ENCODE measurements at places on chromosomes 4 and X.

DNA sequence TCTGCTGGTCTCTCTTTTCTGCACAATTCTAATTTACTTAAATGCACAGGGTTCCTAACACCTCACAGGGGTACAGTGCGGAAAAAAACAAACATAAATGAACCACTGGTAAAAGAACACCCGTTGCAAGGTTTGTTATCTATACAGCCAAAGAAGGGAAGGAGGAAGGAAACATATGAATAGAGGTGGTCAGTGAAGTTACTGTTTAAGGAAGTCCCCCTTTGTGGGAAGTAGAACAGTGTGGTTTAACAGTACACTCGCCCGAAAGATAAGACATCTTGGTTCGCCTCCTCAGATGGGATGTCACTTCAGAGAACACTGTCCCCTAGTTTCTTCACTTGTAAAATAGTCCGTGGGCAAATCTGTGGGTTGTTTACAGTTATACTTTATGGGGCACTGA is 57.5 kb downstream of the TEC start:
- DNase-seq, result no peak

DNA sequence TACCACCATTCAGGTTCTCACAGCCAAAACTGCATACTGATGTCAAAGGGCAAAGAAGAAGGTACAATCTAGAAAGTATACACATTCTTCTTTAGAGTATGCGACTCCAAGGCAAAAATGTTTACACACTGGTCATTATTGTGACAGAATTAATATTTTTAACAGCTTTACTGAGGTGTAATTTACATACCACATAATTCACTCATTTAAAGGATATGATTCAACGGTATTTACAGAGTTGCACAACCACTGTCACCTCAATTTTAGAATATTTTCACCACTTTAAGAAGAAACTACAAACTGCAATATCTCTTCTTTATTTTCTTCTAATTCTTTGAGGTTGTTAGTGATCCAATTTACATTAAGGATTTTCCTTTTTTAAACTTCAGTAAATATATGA is 325.4 kb upstream of the SMIM31 start:
- no peak for DNase-seq

GRCh38 chr4:30002341-30002740 is 717.8 kb upstream of the PCDH7 start:
- DNase-seq, result no peak

GRCh38 chr4:135994360-135994759 is 1537.9 kb downstream of the PCDH18 start:
- DNase-seq, result no peak

GRCh38 chr4:123229286-123229685 is 167.3 kb upstream of the SPRY1 start:
- DNase-seq, result no peak

DNA sequence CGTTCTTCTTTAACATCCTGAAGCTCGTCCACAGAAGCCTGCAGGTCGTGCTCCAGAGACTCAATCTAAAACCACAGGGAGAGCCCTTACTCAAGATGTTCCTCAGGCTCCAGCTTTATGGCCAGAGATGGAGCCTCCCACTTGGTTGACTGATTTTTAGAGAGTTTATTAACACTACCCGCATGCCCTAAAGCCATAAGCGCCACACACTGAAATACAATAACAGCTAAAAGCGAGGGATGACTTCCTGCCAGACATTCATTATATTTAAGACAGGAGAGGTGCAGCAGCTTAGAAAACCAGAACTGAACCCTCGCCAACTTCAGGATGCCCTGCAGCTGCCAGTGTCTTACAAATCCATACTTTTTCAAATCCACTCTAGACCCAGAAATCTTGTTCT is 42.0 kb downstream of the SOD3 start:
- DNase-seq, result no peak

DNA sequence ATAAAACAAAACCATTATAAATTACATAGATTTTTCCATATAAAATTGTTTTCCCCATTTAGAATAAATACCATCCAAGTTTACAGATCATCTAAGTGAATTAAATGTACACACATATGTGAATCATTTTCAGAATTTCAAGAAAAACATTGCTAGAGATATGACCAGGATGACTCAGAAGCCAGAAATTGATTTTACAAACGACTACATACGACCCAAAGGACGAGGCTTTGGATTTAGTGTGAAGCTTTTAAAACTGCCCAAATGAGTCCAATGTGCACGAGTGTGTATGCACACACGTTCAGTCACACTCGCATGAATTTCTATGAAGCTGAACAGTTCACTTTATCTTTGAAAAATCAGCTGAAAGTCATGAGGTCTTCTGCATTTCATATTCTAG is 37.9 kb downstream of the MFAP3L start:
- no peak for DNase-seq

GRCh38 chrX:108494406-108495090 is 54.9 kb downstream of the COL4A5 start:
- DNase-seq, result no peak

DNA sequence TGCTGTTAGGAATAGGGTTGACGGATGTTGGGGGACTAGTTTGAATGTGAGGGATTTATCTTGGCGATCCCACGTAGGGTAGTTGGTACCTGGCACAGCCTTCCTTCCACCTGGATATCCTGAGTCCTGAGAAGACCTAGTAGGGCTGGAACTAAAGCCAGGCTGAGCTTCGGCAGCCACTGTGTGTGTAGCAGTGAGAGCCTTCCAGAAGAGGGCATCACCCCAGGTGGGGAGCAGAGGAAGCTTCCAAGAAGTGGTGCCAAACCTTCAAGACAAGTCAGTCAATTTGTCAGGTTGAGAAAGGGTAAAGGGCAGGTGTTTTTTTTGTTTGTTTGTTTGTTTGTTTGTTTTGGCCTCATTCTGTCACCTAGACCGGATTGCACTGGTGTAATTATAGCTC is 1.2 kb upstream of the FGFBP2 start:
- DNase-seq, result no peak

GRCh38 chr4:37008199-37008598 is 236.3 kb upstream of the NWD2 start:
- DNase-seq, result no peak

DNA sequence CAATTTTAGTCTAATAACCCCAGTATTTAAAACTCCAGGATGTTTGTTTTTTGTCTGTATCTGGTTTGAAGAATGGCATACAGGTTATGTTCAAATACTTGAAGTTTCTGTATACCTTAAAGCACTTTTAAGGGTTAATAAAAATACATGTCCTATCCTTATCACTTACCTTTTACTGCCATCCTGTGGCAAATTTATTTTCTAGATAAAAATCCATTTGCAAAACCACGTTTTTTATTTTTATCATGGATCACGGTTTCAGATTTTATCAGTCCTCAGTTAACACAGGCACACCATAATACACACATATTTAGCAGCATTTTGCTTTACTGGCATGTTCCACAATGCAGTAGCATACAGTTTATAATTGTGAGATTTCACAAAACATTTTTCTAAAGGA is 113.3 kb upstream of the H2AZ1 start:
- DNase-seq, result no peak

DNA sequence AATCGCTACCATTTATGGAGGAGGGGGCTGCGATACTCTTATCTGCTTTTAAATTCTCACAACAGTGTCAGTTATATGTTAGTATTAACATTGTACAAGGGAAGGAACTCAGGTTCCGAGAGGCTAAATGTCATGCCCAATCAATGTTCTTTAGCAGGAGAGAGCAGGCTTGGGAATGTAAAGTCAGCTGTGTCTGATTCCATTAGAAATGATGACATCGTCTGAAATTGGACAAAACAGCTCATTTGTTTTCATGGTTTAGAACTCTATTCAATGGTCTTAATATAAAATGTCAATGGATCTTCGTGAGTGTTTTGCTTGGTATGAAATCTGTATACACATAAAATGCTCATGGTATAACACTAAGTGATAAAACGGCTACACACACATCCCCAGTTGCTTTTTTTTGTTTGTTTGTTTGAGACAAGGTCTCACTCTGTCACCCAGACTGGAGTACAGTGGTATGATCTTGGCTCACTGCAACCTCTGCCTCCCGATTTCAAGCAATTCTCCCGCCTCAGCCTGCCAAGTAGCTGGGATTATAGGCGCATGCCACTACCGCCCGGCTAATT is 11.9 kb upstream of the SH3KBP1 start:
- DNase-seq, result no peak

DNA sequence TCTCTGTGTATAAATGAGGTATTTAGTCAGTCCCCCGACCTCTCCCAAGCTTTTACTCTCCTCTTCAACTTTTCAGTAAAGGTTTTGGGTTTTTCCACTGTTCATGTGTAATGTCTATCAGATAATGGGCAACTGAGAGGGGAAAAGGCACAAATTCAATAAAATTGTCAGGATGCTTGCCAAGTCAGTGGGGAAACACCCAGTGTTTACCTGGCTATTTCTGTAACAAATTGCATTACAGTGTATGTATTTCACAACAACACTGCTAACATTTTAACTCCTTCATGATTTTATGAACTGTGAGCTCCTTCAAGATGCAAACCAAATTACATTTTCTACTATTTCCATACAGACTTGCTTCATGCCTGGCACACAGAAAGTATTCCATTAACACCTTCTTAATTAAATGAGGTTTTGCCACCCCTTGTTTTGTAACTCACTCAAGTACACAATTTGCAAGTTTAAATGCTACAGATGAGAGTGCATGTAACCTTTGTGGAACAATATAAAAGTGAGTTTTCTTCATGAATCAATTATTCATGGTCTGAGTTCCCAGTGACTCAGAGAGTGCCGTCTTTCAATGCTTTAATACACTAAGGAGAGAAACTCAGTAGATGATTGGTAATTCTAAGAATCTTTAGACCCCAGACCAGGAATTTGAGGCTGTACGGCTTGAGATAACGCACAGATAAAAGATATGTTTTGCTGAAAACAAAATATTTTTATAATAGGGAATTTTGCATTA is 149.8 kb upstream of the TLL1 start:
- DNase-seq, result no peak

- DNase-seq, result no peak
These were observed 190.8 kb upstream of the GK2 start for GRCh38 chr4:79598801-79599200.

- DNase-seq, result peak; percentile 28
These were observed 53.4 kb upstream of the TRPC3 start for GRCh38 chr4:122005064-122005755.

DNA sequence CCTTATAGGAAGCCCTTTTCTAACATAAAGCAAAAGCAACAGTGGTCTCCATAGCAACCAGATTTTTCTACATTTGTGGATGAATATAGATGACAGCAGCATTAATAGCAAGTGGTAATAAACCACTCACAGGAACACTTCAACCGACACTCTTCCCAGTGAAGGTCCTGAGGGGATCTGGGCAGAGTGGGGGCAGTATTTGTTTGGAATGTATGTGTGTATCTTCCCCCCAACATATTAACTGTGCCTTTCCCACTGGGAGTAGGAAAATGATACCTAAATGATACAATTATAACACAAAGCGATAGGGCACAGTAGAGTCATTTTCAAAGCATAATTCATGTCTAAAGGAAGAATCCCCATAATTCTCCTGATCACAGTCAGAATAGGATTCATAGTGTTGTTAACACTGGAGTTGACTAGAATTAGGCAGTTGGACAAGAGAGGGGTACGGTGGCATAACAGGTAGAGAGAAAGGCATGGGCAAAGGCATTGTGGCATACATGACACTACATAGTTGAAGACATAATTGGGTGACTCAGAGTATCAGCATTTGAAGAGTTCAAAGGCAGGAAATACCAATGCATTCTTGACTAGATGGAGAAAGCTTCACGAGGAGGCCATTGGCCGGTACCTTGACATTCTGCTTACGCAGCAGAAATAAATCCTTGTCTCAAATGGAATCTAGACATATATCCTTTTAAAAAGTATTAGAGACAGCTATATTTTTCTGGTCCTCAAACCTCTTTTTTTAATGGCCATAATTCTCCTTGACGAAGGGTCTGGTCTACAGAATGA is 15.2 kb downstream of the CAPN6 start:
- DNase-seq, result no peak
